ENCODE measurements at places on chromosomes 4 and X. TPM values are rescaled to one million over a fixed set of nuclear protein-coding genes. Genes with fewer than 3 reads are reported as not detected.
A peak's percentile ranks its signal among the peaks of the same experiment; 100 is the strongest.

The CDS1 gene
- total RNA-seq, result 1.3 TPM

The FAM236A gene
- not detected for total RNA-seq

The PLS3 gene
- total RNA-seq, result 42.7 TPM

The NAP1L2 gene
- total RNA-seq, result 8.4 TPM

The ACSL1 gene
- total RNA-seq, result 316 TPM

- H3K36me3 ChIP-seq, result no peaks in the 10 kb centered on the region
- no peak overlapping the region for H3K4me3 ChIP-seq
- H3K27me3 ChIP-seq, result no peaks in the 10 kb centered on the region
- H3K4me1 ChIP-seq, result peaks cover 8% of the 10 kb centered on the region
Observed at GRCh38 chr4:189874591-189874990, 66.1 kb upstream of the FRG1 start.

DNA sequence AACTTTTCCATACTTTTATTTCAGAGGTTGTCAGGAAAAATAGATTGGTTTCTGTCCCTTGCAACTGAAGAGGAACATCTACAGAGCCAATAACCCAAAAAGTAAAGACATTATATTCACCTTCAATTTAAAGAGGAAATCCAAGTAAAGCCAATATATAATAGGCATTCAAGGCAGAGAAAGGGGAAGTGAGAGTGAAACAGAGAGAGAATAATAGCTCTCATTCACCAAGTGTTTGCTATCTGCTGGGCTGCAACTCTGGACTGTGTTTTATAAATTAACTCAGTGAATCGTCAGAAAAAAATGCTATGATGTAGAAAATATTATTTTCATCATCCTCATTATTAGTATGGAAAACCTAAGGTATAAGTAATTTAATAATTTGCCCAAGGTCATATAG, 448.5 kb downstream of the TRAM1L1 start:
- no peaks in the 10 kb centered on the region for H3K27me3 ChIP-seq
- H3K4me3 ChIP-seq, result no peak overlapping the region
- H3K36me3 ChIP-seq, result no peaks in the 10 kb centered on the region
- no peaks in the 10 kb centered on the region for H3K4me1 ChIP-seq

DNA sequence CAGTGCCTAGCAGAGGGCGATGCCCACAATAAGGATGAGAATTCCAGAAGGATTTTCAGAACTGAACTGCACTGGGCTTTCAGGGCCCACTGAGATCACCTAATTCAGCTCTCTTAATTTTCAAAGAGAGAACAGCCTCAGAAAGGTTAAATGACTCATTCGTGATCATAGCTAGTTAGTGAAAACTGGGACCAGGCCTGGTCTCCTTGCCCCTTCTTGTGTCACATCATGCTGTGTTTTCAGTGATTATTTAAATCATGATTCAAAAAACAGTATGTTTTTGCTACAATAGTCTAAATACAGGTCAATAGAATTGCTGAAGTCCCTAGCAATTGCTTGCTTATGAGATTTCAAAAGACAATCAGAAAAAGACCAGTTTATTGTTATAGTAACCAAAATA, 136.4 kb upstream of the PLAC1 start:
- H3K27ac ChIP-seq, result no peak overlapping the region
- peaks cover 15% of the 10 kb centered on the region for H3K4me1 ChIP-seq
- DNase-seq, result no peak
- no peaks in the 10 kb centered on the region for H3K27me3 ChIP-seq

DNA sequence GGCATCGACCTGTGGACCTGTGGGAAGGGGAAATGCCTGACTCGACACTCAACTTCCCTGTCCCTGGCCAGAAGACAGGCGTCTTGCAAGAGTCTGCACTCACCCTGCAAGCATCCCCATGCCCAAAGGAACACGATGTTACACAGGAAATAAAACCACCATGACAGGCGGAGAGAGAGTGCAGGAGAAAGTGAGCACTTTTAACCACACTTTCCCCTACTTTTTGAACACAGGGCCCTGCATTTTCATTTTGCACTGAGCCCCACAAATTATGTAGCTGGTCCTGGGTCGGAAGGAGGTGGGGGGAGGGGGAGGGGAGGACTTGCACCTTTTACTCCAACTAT, 13.8 kb upstream of the MAN2B2 start:
- no peak overlapping the region for H3K27ac ChIP-seq
- no peak for DNase-seq
- no peaks in the 10 kb centered on the region for H3K36me3 ChIP-seq

DNA sequence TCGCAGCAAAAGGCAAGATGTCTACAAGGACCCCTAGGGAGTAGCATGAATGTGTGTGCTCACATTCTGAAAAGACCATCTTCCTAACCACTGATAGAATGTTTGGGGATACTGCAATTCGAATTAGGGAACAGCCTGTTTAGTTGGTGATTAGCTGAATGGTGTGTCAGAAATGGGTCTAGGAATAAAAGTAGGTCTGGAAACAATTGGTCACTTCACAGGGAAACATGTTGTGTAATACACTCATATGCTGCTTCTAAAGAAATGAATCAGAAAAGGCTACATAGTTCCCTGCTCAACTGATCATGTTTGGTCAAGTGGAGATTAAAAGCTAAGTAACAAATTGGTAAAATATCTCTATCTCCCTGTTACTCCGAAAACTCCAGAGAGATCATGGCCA, 2362.4 kb upstream of the TENM3 start:
- no peak overlapping the region for H3K4me3 ChIP-seq
- H3K4me1 ChIP-seq, result no peaks in the 10 kb centered on the region
- H3K36me3 ChIP-seq, result no peaks in the 10 kb centered on the region
- no peak overlapping the region for H3K27ac ChIP-seq
- no peak for DNase-seq
- no peaks in the 10 kb centered on the region for H3K27me3 ChIP-seq

DNA sequence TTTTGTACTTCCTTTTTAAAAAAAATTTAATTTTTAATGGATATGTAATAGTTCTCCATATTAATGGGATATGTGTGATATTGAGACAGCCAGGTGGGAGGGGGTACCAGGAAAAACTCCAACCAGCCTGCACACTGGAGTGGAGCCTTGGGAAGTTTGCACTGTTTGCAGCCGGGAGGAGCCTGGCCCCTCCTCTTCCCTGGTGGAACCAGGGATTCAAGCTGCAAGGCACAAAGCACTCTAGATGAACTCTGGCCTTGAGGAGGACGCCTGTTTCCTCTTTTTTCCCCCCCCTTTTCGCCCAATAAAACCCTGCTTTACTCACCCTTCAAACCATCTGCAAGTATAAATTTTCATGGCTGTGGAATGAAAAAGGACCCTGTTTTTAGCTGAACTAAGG, 48.2 kb upstream of the GC start:
- no peak for DNase-seq
- no peak overlapping the region for H3K4me3 ChIP-seq
- no peaks in the 10 kb centered on the region for H3K4me1 ChIP-seq
- no peaks in the 10 kb centered on the region for H3K27me3 ChIP-seq
- H3K27ac ChIP-seq, result no peak overlapping the region
- H3K36me3 ChIP-seq, result no peaks in the 10 kb centered on the region

- no peak for DNase-seq
- H3K4me3 ChIP-seq, result no peak overlapping the region
- no peaks in the 10 kb centered on the region for H3K4me1 ChIP-seq
Observed at GRCh38 chr4:119597377-119597776, 31.2 kb downstream of the PDE5A start.

GRCh38 chr4:185838514-185839193, 26.7 kb upstream of the SORBS2 start:
- no peaks in the 10 kb centered on the region for H3K27me3 ChIP-seq
- peaks cover 45% of the 10 kb centered on the region for H3K4me1 ChIP-seq
- DNase-seq, result no peak

DNA sequence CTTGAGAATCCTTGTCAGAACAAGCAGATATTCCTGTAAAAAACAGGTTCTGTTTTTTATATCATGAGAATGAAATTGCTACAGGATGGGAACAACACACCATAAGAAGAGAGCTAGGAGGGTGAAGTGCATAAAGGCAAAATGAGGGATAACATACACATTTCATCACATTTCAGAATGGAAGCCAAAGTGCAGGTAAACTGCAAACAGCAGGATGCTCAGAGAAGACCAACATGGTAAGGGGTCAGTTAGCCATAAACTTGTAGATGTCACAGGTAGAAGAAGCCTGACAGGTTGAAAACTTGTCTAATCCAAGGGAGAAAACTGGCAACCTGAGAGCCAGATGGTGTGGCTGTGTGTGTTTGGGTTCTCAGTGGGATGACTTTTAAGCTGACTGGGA, 88.9 kb upstream of the FAT1 start:
- no peaks in the 10 kb centered on the region for H3K36me3 ChIP-seq
- H3K4me3 ChIP-seq, result no peak overlapping the region
- no peak for DNase-seq
- no peak overlapping the region for H3K27ac ChIP-seq
- H3K4me1 ChIP-seq, result no peaks in the 10 kb centered on the region

DNA sequence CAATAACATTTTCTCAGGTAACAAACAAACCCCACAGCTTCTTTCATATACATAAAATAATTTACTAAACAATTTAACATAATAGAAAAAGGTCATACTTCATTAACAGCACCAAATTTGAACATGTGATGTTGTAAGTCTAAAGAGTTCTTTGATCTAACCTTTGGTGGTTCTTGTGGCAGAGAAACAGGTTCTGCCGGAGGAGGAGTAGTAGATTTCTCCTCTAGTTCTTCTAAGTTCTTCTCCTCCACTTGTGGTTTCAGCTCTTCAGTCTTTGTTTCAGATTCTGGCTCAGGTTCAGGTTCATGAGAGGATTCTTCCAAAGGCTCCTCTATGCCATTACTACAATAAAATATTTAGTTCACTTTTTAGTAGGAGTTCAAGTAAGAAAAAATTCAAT, 18.3 kb downstream of the G3BP2 start:
- H3K27me3 ChIP-seq, result no peaks in the 10 kb centered on the region
- peaks cover 71% of the 10 kb centered on the region for H3K36me3 ChIP-seq
- DNase-seq, result no peak
- H3K27ac ChIP-seq, result no peak overlapping the region
- no peak overlapping the region for H3K4me3 ChIP-seq

- H3K36me3 ChIP-seq, result no peaks in the 10 kb centered on the region
- peak overlapping the region; percentile 36 for H3K27ac ChIP-seq
- no peaks in the 10 kb centered on the region for H3K27me3 ChIP-seq
- H3K4me1 ChIP-seq, result peaks cover 19% of the 10 kb centered on the region
- no peak overlapping the region for H3K4me3 ChIP-seq
Observed at GRCh38 chrX:40140706-40141499, 43.1 kb upstream of the BCOR start.

GRCh38 chr4:72896515-72896914, 173.0 kb downstream of the COX18 start:
- no peak overlapping the region for H3K4me3 ChIP-seq
- peak overlapping the region; percentile 45 for H3K27ac ChIP-seq
- no peaks in the 10 kb centered on the region for H3K27me3 ChIP-seq
- no peak for DNase-seq

Measured in left ventricle myocardium inferior (tissue), 1 donor.